ENCODE measurements at places on chromosomes 6 and 20.
A peak's percentile ranks its signal among the peaks of the same experiment; 100 is the strongest.

GRCh38 chr6:123745895-123746294 is 57.8 kb upstream of the NKAIN2 start:
- no peak for DNase-seq

DNA sequence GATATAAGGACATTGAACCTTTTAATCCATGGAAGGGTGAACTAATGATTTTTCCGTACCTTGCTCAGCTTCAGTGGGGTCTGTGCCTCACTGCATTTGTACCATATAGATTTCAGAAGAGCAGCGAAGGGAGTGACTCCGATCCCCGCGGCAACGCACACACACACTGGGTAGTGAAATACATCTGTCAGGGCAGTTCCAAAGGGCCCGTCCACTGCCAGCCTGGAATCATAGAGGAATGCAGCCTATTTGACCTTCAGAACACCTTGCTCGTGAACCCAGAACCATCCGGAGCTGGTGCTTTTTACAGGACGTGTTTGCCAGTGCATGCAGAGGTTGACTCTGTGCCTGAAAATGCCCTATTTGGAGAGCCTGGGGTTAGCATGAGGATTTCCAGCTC is 33.0 kb downstream of the NOX3 start:
- DNase-seq: no peak

GRCh38 chr6:151772446-151772845 is 35.0 kb upstream of the ESR1 start:
- DNase-seq: no peak

- no peak for DNase-seq
Observed at GRCh38 chr6:42359021-42359420, 92.7 kb downstream of the TRERF1 start.

DNA sequence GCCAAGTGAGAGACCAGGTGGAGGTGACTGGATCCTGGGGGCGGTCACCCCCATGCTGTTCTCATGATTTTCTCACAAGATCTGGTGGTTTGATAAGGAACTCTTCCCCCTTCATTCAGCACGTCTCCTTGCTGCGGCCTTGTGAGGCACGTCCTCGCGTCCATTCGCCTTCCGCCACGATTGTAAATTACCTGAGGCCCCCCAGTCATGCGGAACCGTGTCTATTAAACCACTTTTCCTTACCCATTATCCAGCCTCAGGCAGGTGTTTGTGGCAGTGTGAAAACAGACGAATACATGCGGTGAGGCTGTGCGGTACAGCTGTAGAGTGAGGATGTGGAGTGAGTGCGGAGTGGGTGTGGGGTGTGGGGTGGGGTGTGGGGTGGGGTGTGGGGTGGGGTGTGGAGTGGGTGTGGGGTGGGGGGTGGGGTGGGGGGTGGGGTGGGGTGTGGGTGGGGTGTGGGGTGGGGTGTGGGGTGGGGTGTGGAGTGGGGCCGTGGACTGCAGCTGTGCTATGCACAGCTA is 12.1 kb upstream of the NTSR1 start:
- DNase-seq: no peak

DNA sequence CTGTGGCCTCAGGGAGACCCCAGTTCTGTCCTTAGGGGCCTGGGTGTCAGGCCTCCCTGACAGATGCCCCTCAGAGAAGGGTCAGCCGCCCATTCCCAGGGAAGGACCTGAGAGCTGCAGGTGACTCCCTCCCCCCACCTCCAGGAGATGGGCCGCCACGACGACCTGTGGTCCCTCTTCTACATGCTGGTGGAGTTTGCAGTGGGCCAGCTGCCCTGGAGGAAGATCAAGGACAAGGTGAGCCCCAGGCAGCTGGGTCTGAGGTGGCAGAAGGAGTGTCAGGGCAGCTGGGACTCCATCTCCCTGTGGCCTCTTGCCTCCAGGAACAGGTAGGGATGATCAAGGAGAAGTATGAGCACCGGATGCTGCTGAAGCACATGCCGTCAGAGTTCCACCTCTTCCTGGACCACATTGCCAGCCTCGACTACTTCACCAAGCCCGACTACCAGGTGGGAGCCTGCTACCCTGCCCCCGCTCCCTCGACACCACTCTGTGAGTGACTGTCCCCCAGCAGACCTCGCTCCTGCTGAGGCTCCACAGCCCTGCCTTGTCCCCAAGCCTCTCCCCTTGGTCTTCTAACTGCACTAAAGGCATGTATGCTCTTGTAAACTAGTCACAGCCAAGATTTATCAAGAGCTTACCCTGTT is 12.2 kb downstream of the TTBK1 start:
- no peak for DNase-seq

GRCh38 chr6:35777356-35778102 is 1.1 kb downstream of the CLPSL2 start:
- no peak for DNase-seq

DNA sequence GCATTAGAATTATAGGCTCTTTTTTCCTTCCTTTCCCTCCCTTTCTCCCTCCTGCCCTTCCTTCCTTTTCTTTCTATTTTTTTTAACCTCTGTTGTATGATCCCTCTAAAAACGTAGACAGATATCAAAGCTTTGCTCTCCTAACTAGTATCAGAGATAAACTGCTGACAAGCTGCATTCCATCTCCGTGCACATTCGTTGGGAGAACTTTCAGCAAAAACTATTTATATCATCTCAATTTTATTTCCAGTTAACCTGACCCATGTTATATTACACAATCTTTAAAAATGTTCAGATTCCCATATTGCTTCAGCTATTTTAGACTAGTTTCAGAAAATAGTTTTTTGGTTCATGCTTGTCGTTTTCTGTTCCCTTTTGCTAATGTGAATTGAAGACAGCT is 47.3 kb downstream of the RNF217 start:
- no peak for DNase-seq

DNA sequence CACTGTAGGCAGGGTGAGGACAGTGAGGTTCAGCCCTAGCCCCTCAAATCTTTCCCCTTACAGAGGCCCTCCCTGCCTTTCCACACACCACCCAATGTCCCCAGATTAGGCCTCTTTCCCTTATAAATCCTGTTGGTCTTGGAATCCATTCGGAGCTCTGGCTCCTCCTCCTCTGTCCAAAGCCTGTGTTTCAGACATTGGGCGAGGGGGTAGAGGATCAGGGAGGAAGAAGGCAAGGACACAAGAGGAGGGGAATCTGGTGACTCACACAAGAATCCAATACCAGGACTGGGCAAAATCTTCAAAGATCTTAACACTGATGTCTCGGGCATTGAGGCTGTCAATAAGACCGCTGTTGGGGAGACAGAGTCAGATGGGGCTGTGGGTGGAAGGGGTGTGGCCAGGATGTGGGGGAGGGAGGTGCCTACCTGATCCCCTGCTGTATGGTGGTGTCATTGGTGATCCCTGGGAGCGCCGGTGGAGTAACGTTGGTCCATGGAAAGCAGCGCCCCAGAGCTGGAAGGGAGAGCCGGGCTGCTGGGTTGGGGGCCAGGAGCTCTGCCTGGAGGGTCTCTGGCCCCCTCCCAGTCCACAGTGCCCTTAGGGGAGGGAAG is 7.6 kb downstream of the SLC44A4 start:
- no peak for DNase-seq

DNA sequence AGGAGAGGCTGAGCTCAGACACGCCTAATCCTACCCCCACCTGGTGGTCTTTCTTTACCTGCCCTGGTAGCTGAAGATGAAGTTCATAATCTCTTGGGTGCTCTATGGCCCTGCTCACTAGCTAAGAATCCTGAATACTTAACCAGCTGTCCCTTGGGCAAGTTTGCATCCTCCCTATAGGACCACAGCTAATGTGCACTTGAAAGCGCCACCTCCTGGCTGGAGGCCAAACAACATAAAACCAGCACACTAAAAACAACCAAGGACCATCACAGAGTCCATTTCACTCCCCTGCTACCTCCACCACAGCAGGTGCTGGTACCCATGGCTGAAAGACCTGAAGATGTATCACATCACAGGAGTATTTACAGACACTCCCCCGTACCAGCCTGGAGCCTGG is 155.5 kb upstream of the SLC24A3 start:
- DNase-seq: peak; percentile 11

DNA sequence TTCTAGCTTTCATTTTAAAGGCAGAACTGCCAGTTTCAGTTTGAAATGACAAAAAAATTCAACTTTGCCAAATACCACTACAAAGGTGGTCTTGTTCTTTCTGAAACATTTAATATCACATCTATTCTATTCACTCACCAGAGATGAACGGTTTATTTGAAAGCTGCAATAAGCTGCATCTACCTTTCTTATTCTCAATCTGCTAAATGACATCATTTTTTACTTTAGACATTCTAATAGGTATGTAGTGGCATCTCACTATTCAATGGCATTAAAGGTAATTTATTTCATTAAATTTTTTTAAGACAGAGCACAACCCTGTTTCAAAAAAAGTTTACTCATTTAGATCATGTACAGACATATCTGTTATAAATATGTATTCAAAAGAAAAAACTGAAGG is 66.5 kb upstream of the SMIM29 start:
- DNase-seq: no peak

GRCh38 chr6:56657354-56657753 is 14.7 kb upstream of the DST start:
- DNase-seq: peak; percentile 42

DNA sequence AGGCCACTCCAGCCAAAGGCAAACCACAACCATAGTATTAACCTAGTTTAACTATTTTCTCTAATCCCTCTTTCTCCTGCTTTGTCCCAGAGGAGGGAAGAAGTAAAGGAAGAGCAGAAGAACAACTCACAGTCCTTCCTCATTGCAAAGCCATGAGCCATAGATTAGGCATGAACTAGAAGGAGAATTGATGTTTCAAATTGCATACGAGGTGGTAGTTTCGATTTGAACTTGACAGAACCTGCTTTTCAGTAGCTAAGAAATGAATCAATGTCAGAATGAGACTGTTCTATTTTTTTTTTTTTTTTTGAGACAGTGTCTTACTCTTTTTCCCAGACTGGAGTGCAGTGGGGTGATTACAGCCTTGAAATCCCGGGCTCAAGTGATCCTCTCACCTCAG is 48.3 kb downstream of the PROKR2 start:
- DNase-seq: no peak

GRCh38 chr6:41451515-41452163 is 94.5 kb upstream of the FOXP4 start:
- no peak for DNase-seq

DNA sequence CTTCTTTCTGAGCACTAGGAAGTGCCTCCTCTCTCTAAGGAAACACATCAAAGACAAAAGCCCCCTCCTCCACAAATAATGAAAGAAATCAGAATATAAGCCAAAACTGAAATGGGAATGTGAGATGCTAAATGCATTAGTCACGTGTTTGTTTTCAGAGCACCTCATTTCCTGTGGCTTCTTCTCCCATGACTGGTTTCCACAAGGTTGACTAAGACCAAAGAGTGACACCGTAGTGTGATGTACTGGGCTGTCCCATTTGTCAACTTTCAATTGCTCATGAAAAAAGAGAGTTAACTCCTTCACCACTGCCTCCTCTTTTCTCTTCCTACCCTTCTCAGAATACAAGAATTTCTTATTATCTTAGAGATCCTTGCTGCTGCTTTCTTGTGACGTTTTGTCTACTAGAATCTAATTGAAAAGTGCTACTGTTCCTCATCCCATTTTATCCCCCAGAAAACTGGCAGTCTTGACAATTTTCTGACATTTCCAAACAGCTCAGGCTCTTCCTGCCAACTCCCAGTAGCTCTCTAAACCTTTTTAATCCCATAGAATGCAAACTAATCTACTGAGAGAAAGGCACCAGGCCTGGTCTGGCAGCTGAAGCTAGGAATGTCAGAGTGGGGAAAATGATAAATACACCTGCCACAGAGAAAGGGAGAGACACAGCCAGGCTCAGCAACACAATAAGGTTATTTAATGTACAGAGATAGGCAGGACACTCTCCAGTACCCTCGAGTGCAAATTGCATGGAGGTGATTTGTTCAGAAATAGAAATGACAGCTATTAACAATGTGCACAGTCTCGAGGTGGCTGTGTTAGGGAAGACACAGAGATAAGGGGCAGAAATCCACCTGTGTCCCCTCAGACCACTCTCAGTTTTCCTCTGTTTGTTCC is 671.7 kb upstream of the NRSN1 start:
- DNase-seq: no peak

- DNase-seq: no peak
Observed at GRCh38 chr6:24078200-24078599, 47.8 kb upstream of the NRSN1 start.

DNA sequence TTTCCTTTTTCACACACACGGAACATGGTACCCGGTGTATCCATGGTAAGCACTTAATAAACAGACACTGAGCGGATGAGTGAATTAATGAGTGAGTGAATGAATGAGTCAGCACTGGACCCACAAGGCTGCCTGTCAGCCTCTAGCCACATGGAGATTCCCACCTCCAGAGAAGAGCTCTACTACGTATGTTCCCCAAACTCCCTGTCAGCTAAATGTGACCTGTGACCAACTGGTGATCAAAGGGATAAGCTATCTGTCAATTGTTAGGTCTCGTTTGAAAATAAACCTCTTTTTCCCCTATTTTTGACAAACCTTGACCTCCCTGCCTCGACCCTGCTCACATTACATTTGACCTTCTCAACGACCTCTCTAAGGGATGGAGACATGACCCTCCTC is 24.5 kb upstream of the TAF8 start:
- DNase-seq: no peak

- no peak for DNase-seq
Observed at GRCh38 chr6:152386131-152386530, 251.0 kb downstream of the SYNE1 start.

- no peak for DNase-seq
Observed at GRCh38 chr6:81589465-81590313, 162.8 kb downstream of the TENT5A start.

DNA sequence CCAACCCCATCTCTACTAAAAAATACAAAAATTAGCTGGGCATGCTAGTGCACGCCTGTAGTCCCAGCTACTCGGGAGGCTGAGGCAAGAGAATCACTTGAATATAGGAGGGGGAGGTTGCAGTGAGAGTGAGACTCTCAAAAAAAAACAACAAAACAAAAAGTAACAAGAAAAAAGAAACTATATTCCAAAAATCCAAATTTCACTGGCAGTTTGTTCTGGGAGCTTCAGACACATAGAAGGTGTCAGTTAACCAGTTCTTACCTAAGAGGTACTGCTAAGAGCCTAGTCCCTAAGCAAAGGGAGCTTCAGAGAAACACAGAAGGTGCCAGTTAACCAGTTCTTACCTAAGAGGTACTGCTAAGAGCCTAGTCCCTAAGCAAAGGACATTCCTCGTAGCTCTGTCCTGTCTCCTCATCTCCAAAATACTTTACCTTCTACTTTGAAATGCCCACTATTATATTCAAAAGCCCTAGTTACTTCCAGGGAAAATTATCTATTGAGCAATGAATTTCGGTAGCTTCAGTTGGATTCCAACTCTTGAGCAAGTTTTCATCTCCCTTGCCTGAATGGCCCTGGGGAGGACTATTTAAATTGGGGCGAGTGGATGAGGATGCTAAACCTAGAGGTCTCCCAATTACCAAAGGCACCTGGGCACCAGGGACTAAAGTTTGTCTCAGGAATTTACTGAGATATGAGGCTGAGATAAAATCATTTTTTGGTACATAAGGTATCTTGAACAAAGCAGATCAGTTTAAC is 41.0 kb downstream of the HFE start:
- DNase-seq: no peak
